ENCODE measurements at places on chromosomes 12 and 14.

GRCh38 chr14:23121361-23121771 is 2.3 kb upstream of the CEBPE start:
- DNase-seq = no peak

- no peak for DNase-seq
Observed at GRCh38 chr12:94500831-94501567, 41.3 kb upstream of the CEP83 start.

DNA sequence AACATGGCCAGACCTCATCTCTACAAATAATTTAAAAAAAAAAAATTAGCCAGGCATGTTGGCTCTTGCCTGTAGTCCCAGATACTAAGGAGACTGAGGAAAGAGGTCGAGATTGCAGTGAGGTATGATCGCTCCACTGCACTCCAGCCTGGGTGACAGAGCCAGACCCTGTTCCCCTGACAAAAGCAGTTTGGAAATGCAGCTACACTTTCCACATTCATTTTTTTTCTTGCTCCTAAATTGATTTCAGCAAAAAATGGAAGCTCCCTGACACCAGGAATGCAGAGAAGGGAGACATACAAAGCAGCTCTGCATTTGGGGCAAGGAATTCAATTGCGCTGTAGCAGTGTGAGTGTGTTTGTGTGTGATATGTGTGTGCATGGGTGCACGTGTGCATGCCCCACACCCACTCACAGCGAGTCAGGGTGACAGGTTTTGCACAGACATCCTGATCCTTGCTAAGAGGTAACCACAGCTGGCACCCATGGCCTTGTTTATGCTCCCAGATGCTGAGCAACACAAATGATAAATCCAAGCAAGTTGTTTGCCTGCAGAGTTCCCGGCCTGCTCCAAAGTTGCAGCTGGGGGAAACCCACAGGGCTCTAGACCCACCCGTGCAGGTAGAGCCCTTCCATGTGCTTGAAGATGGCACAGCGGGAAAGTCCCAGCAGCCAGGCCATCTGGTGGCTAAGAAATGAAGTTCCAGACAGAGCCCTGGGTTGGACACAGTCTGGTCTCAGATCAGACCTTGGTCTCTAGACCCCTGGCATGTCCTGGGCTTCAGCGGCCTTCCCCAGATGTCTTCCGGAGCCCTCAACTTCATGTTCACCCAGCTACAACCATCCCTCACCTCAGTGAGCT is 25.9 kb upstream of the BDKRB2 start:
- no peak for DNase-seq

GRCh38 chr12:15772405-15773018 is 16.7 kb downstream of the EPS8 start:
- DNase-seq = peak; percentile 25

DNA sequence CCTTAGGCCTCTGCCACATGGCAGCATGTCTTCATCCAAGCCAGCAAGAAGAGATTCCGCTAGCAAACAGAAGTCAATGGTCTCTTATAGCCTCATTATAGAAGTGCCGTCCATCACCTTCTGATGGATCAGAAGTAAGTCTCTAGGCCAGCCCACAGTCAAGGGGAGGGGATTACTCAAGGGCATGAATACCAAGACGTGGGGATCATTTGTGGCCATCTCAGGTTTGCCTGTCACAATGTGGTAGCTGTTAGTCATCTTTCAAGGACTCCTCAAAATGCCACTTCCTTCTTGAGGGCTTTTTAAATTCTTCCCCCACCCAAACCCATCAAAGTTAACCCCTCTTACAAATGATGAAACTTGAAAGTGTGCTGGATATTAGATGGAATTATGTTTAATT is 8.1 kb upstream of the ADCY6 start:
- DNase-seq = peak; percentile 67

GRCh38 chr12:100576331-100577036 is 3.0 kb downstream of the GAS2L3 start:
- DNase-seq = peak; percentile 66

DNA sequence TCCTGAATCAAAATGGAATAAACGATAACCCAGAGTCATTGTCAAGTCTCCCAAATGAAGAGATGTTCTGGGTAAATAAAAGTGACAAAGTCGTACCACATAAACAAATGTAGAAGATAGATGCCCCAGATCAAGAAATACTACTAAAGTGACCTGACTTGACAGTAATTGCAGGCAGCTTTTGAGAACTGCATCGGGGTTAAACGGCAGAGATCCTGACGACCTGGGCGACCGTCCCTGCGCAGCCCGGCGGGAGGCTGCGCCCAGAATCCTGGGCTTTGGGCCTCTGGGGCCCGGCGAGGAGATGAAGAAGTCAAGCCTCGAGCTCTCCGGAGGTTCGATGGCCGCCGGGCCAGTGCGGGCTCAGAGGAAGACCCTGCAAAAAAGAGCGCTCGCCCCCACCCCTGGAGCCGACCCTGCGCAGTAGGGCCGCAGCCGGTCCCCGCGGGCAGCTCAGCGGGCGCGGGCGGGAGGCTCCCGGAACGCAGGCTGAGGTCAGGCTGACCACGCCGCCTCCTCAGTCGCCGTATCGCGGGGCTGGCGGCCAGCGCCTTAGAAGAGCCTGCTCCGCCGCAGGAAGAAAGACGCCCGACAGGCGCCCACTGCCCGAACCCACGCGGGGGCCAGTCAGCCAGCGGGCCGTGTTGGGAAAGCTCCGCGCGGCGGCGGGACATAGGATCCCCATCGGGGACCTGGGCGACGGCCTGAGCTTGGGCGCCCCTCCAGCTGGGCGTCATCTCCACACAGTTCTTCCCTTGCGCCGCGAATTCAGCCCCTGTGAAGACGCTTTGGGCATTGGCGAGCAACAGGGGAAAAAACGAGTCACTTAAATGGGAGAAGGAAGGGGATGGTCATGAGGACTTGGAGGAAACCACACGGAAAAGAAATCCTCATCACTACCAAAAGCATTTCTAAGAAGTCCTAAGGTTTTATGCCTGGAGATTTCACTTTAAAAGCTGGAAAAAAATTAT is 16.0 kb downstream of the NKX2-1 start:
- DNase-seq = no peak

DNA sequence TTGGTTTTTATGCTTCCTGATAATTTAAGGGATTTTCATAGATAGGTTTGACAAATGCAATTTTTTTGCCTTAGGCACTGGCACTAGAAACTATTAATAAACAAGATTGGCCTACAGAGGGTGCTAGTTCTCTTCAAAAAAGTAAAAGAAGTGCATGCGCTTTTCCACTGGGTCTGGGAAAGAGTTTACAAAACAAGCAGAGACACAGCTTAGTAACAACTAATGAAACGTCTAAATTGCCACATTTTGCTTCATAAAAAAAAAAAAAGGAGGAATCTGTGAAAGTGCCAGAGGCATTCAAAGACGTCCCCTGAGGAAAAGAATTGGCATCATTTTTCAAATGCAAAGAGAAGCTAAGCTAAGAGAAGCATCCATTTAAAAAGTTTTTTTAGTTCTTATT is 58.3 kb upstream of the EEA1 start:
- peak; percentile 68 for DNase-seq

DNA sequence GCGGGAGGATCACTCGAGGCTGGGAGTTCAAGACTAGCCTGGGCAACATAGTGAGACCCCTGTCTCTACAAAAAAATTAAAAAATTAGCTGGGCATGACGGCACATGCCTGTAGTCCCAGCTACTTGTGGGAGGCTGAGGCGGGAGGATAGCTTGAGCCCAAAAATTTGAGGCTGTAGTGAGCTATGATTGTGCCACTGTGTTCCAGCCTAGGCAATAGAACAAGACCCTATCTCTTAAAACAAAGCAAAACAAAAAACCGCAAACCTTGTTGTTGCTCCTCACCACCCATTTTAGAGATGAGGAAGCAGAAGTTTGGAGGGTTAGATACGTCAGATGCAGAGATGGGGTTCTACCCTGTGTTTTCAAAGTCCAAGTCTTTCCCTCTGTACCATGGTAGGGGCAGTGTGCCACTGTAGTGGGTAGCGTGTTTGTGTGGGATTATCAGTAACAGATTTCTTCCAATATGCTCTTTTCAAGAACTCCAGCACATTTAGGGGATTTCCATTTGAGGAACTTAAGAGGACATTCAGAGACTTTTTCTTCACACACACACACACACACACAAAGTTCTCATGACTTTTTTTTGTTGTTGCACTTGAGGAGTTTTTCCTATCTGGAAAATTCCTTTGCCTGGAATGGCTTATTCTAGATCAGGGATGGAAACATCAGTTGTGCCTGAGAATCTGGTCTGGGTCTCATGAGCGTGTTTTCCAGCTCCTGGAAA is 186.5 kb downstream of the CHST11 start:
- DNase-seq = peak; percentile 88

DNA sequence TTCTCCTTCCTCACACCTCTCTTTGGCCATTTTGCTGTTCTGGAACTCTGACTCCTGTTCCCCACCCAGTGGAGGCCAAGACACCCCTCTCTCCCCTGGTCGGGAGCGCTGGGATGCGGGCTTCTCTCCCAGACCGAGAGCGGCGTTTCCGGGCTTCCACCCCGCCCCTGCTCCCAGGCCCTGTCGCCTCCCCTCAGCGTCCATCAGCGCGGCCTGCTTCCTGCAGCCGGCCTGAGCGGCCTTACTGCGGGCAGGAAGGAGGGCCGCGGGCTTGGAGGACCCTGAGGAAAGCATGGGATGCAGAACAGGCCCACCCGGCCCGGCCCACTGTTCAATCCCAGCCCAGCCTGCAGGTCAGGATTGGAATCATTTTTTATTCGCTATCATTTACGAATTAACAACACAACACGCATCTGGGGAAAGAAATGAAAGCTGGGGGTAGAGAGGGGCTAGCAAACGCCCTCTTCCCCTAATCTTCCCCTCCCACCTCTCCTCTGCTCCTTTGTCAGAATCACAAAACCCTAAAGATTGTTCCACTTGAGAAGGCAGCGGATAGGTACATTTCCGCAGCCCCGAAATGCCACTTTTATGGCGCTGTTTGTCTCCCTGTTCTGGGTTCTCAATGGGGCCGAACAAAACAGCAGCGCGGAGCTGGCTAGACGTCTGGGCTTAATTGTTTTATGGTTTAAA is 3.8 kb upstream of the HOXC8 start:
- no peak for DNase-seq

DNA sequence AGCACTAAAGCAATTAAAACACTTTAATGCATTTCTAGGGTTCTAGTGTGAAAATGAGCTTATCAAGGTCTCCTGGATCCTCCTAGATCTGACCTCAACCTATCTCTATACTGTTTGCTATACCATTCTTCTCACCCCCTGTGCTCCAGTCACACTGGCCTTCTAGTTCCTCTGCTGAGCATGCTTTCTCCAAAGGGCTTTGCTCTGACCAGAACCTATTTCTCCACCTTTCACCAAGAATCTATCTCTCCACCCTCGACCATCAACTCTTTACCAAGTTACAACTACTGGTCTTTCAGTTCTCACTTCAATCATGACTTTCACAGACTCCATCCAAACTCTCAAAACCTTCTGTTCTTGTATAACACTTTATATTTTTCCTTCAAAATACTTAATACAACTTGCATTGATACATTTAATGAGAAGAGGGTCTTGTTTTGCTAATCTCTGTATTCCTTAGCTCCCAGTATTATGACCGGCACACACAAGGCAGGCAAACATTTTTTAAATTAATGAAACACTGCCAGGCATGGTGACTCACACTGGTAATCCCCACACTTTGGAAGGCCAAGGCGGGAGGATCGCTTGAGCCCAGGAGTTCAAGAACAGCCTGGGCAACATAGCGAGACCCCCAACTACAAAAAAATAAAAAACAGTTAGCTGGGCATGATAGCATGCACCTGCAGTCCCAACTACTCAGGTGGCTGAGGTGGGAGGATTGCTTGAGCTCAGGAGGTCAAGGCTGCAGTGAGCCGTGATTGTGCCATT is 22.8 kb downstream of the PPP1R12A start:
- no peak for DNase-seq

DNA sequence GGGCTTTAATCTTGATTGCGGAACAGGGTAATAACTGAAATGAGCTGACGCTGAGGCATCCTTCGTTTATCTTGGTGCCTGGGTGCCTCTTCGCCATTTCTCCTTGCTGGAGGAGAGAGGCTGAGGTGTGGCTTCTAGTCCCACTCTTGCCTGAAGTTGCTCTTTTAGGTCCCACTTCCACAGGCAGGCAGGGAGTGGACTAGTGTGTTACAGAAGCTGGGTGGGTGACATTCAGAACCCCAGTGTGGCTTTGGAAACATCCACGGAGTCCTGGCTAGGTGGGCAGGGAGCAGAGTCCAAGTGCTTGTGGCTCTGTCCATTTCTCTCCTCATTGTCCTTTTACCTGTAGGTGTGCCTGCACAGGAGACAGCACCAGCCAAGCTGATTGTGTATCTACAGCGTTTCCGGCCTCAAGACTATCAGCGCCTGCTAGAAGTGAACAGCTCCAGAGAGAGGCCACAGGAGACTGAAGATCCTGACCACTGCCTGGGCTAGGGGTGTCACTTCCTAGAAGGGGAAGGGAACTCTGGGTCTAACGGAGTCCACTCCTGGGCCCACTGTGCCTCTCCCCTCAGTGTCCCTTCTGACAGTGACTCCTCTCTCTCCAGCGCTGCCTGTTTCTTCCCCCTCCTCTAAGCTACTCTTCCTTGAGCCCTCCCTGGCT is 2.4 kb downstream of the THTPA start:
- DNase-seq = no peak

Measured in common myeloid progenitor, CD34-positive (primary cell).